ENCODE measurements at places on chromosomes 3 and 15. TPM values are rescaled to one million over a fixed set of nuclear protein-coding genes. Genes with fewer than 3 reads are reported as not detected.

The TJP1 gene
- total RNA-seq, result 255 TPM

The PLSCR2 gene
- total RNA-seq, result 9.4 TPM

The TRA2B gene
- 199 TPM for total RNA-seq

The CIB2 gene
- total RNA-seq, result 34.3 TPM

The ILDR1 gene
- 3.2 TPM for total RNA-seq

The DZIP1L gene
- total RNA-seq, result 24.6 TPM

DNA sequence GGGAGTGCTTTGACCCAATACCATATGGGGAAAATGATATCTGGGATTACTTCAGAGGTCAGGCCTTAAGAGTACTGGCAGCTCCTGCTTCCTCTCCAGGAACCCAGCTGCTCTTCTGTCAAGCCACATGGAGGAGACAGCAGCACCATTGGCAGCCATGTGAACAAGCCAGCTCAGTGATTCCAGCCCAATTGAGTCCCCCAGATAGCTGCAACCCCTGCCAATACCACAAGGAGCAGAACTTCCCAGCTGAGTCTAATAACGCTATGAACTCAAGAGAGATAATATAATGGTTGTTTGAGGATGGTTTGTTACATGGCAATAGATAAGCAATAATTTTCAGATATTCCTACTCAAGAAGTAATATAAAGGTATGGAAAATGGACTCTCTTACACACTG is 126.8 kb upstream of the CPNE4 start:
- no peaks in the 10 kb centered on the region for H3K4me1 ChIP-seq
- DNase-seq, result no peak
- no peak overlapping the region for H3K4me3 ChIP-seq
- no peaks in the 10 kb centered on the region for H3K27me3 ChIP-seq

DNA sequence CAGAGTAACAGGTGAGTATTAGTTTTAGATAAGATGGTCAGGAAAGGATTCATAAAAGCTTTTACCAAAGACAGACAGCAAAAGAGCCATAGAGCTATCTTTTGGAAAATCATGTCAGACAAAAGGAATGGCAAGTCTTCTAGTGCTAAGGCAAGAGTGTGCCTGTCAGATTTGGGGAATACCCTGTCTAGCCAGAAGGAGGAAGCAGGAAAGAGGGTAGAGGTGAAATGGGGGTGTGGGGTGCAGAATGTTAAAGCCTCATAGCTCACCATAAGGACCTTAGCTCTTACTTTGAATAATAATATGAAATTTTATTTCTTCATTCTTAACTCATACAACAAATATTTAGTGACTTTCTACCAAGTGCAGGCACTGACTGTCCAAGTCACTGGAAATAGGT is 512.1 kb upstream of the ROBO2 start:
- no peak overlapping the region for H3K4me3 ChIP-seq
- DNase-seq, result no peak

- H3K4me3 ChIP-seq, result no peak overlapping the region
- DNase-seq, result no peak
- H3K36me3 ChIP-seq, result no peaks in the 10 kb centered on the region
- no peaks in the 10 kb centered on the region for H3K27me3 ChIP-seq
Measured at GRCh38 chr3:115576325-115576875, 46.9 kb upstream of the GAP43 start.

GRCh38 chr15:63945838-63946298 is 100.4 kb downstream of the DAPK2 start:
- H3K4me1 ChIP-seq, result peaks cover 11% of the 10 kb centered on the region
- H3K27me3 ChIP-seq, result no peaks in the 10 kb centered on the region
- H3K4me3 ChIP-seq, result no peak overlapping the region
- no peak overlapping the region for H3K27ac ChIP-seq
- no peaks in the 10 kb centered on the region for H3K36me3 ChIP-seq

GRCh38 chr3:115536171-115536570 is 87.1 kb upstream of the GAP43 start:
- H3K27me3 ChIP-seq, result no peaks in the 10 kb centered on the region
- no peak overlapping the region for H3K4me3 ChIP-seq
- H3K4me1 ChIP-seq, result no peaks in the 10 kb centered on the region
- H3K27ac ChIP-seq, result no peak overlapping the region
- no peaks in the 10 kb centered on the region for H3K36me3 ChIP-seq
- DNase-seq, result no peak

GRCh38 chr15:59688423-59688781 is 718 bp downstream of the BNIP2 start:
- H3K36me3 ChIP-seq, result no peaks in the 10 kb centered on the region
- peaks cover 15% of the 10 kb centered on the region for H3K4me1 ChIP-seq
- H3K27ac ChIP-seq, result peak overlapping the region; percentile 97
- peak overlapping the region; percentile 94 for H3K4me3 ChIP-seq

DNA sequence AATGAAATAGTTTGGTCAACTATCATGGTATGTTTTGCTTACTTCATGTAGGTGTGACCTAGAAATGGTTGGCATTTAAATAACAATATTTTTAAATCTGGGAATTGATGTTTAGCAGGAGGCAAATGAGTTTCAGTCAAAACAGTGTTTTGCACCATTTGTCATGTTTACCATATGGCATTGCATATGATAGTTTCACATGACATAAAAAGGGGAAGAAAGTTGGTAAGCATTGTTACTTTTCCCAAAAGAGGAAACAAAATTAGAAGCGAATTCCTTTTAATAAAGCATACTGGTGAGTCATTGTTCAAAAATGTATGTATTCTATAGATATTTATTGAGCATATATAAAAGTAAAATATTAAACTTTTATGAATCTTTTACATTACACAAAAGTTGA is 2.3 kb downstream of the RNF13 start:
- DNase-seq, result no peak
- no peaks in the 10 kb centered on the region for H3K36me3 ChIP-seq
- peak overlapping the region; percentile 99 for H3K27ac ChIP-seq
- peak overlapping the region; percentile 83 for H3K4me3 ChIP-seq
- H3K4me1 ChIP-seq, result peaks cover 15% of the 10 kb centered on the region

- H3K27ac ChIP-seq, result peak overlapping the region; percentile 91
- no peak overlapping the region for H3K4me3 ChIP-seq
- H3K27me3 ChIP-seq, result no peaks in the 10 kb centered on the region
Measured at GRCh38 chr15:85706779-85707518, 87.8 kb downstream of the KLHL25 start.

- H3K36me3 ChIP-seq, result no peaks in the 10 kb centered on the region
- H3K27ac ChIP-seq, result no peak overlapping the region
- DNase-seq, result no peak
- no peaks in the 10 kb centered on the region for H3K27me3 ChIP-seq
Measured at GRCh38 chr3:37223141-37223558, 48.8 kb upstream of the LRRFIP2 start.

DNA sequence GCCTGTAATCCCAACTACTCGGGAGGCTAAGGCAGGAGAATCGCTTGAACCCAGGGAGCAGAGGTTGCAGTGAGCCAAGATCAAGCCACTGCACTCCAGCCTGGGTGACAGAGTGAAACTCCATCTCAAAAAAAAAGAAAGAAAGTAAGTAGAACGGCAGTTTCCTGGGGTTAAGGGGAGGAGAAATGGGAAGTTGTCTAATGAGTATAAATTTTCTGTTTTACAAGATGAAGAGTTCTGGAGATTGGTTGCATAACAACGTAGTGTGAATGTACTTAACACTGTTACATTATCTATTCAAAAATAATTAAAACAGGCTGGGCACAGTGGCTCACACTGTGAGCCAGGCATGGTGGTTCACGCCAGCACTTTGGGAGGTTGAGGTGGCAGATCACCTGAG is 45.4 kb downstream of the GRK7 start:
- no peaks in the 10 kb centered on the region for H3K36me3 ChIP-seq
- H3K27ac ChIP-seq, result no peak overlapping the region
- DNase-seq, result no peak
- H3K4me3 ChIP-seq, result no peak overlapping the region
- H3K27me3 ChIP-seq, result no peaks in the 10 kb centered on the region

DNA sequence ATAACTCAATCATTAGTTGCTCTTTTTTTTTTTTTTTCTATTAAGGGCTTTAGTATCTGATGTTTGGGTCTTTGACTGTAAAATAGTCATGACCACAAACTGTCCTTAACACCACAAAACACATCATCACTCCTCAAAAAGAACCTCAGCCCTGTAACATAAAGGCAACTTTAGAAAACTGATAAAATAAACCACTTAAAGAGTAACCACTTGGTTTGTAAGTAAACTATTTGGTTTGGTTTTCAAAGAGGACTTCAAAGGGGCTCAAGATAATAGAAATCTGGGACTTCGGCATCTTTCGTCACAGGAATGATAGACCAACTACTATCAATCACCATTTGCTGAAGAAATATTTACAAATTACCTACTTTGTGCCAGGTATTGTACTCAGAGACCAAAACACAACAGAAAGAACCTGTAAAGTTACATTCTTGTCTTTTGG is 167.8 kb downstream of the FOXP1 start:
- H3K4me1 ChIP-seq, result no peaks in the 10 kb centered on the region
- no peaks in the 10 kb centered on the region for H3K27me3 ChIP-seq
- H3K36me3 ChIP-seq, result no peaks in the 10 kb centered on the region
- no peak for DNase-seq
- no peak overlapping the region for H3K4me3 ChIP-seq

GRCh38 chr3:66039590-66039887 is 821 bp upstream of the MAGI1 start:
- H3K27me3 ChIP-seq, result no peaks in the 10 kb centered on the region
- H3K27ac ChIP-seq, result peak overlapping the region; percentile 90
- H3K36me3 ChIP-seq, result no peaks in the 10 kb centered on the region
- peak; percentile 51 for DNase-seq

DNA sequence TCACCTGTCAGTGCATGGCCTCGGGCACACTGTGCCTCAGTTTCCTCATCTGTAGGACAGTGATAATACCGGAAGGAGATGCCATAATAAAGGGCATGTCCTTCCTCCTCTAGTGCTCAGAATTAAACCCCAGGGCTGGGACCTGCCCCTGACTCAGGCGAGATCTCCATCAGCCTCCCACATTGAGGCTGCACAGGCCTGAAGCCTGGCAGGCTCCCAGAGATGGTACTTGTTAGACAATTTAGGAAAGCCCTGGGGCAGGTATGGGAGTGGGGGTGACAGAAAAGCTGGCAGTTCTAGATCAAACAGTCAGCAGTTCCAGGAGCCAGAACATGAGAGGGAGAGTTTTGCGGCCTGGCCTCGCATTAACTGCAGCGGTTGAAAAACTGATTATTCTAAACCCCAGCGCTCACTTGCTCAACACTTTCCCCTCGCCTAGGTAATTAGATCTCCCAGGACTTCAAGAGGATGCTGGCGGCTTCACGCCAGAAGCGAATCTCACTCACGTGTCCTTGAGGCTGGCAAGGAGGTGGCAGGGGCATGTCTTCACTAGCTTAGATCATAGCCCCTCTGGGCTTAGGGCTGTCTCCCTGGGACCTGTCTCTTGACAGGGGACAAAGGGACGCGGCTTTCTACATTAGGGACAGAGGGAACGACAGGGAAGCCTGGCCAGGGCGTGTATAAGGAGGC is 73.1 kb downstream of the ATP2B2 start:
- no peak overlapping the region for H3K27ac ChIP-seq
- no peaks in the 10 kb centered on the region for H3K36me3 ChIP-seq
- H3K27me3 ChIP-seq, result no peaks in the 10 kb centered on the region

DNA sequence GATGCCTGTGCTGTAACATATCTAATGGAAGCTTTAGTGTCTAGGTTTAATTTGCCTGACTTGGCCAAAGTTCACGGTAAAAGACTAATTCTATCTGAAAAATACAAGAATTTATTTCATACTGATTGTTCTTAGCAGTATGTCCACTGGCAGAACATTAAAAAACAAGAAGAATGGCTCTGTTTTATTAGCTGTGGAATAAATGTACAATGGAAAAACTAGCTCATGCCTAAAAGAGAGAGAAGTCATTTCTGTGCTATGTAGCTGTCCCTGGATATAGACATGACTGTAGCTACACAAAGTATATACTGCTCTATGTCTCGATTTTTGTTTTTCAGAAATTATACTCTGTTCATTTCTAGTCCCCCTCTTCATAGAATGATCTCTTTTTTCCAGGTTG is 13.9 kb upstream of the VGLL3 start:
- H3K27ac ChIP-seq, result no peak overlapping the region
- no peak for DNase-seq
- H3K4me1 ChIP-seq, result no peaks in the 10 kb centered on the region

DNA sequence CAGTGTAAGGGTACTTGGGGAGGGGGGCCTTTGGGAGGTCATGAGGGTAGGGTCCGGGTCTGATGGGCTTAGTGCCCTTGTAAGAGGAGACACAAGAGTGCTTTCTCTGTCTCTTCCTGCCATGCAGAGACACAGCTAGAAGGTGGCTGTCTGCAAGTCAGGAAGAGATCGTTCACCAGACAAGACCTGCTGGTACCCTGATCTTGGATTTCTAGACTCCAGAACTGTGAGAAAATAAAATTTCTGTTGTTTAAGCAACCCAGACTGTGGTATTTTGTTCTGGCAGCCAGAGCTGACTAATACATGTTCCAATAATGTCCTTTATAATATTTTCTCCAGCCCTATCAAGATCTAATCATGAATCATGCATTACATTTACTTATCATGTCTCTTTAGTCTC is 130.0 kb upstream of the VEPH1 start:
- no peaks in the 10 kb centered on the region for H3K27me3 ChIP-seq
- DNase-seq, result no peak
- H3K4me3 ChIP-seq, result no peak overlapping the region
- H3K36me3 ChIP-seq, result no peaks in the 10 kb centered on the region
- H3K4me1 ChIP-seq, result no peaks in the 10 kb centered on the region

- no peak overlapping the region for H3K4me3 ChIP-seq
- H3K36me3 ChIP-seq, result no peaks in the 10 kb centered on the region
- peak overlapping the region; percentile 71 for H3K27ac ChIP-seq
- peak; percentile 43 for DNase-seq
Measured at GRCh38 chr15:89104172-89104564, 15.9 kb downstream of the ABHD2 start.

DNA sequence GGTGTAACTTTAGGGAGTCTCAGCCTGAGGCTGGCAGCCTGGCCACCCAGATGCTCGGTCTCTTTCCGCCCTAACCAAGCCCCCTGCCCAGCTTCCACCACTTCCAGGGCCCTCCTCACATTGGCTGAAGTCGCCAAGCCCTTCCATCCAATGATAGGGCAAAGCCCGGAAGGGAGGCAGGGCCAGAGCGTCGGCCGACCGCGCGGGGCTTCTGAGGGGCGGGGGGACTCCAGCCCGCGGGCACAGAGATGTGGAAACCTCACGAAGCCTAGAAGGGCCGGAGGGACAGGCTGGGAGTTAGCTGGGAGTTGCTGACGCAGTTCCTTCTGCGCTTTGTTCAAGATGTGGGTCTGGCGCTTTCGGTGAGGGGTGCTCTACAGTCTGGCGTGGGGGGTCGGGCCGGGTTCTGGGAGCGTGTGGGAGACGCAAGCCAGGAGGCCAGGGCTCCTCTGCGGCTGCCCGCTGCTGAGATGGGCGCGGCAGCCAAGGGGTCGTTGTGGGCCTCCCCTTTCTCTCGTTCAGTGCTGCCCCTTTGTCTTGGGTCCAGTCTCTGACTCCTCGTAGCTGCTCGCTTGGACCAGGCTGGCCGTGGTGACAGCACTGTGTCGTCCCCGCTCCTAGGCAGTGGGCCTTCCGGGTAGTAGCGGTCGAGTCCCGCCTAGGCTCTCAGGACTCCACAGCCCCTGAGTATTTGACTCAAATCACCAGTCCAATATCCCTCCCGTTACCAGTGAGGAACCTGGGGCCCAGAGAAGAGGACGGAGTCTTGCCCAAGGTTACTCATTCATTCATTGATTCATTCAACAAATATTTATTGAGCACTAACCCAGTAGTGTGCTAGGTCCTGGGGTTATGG is at the start of gene ZNF660:
Gene ZNF660 (plus strand): TSS at position 319 of the 856 bp plus-strand sequence. CDS start 9,230 bp downstream, outside the sequence.
- H3K27me3 ChIP-seq, result no peaks in the 10 kb centered on the region
- H3K4me3 ChIP-seq, result peak within 1 kb of the TSS; percentile 66
- no peaks in the 10 kb centered on the region for H3K36me3 ChIP-seq
- DNase-seq, result peak; percentile 58
- peaks cover 2% of the 10 kb centered on the region for H3K4me1 ChIP-seq
- H3K27ac ChIP-seq, result peak within 1 kb of the TSS; percentile 45

GRCh38 chr15:66646308-66646707 is 55.7 kb upstream of the SMAD6 start:
- H3K27me3 ChIP-seq, result no peaks in the 10 kb centered on the region
- no peak overlapping the region for H3K4me3 ChIP-seq
- no peaks in the 10 kb centered on the region for H3K36me3 ChIP-seq
- no peak for DNase-seq
- H3K4me1 ChIP-seq, result peaks cover 27% of the 10 kb centered on the region

Data from testis (tissue), 5 donors.